ENCODE measurements at places on chromosomes 1 and 21.

DNA sequence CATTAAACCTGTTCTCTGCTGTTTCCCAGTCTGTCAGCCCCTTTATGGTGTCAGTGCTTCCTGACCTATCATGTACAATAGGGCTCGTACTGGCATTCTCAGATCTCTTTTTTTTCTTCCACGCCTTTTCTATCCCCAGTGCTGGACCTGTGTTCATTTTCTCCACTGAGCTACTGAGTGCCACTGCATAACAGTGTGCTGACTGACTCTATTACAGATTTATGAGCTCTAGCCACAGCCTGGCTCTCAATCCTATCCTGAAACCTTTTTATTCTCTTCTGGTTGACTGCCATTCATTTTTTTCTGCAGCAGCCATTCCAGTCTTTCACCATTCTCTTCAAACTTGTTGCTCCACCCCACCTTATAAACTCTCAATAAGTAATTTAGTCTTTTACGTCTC is 59.6 kb upstream of the MACF1 start:
- no peak for DNase-seq

- peak; percentile 19 for DNase-seq
Observed at GRCh38 chr1:169711469-169712308, at the start of gene SELL. Gene SELL, minus strand, starts transcription at chr1:169711620. Its CDS starts 122 bp downstream, at chr1:169711498.

DNA sequence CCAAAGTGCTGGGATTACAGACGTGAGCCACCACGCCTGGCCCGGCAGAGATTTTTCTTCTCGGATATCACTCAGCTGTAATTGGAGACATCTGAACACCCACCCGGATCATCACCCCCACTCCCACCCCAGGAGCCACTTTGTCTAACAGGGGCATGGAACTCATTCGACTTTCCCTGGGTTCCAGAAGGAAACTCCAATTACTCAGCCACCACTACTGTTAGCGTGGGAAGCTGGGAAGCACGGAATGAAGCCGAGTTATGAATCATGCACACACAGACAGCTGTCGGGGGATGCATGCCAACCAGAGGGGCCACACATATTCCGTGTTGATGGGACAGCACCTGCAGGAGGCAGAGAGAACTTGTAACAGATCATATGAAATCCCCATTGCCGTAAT is 85.2 kb downstream of the HLCS start:
- DNase-seq = no peak

DNA sequence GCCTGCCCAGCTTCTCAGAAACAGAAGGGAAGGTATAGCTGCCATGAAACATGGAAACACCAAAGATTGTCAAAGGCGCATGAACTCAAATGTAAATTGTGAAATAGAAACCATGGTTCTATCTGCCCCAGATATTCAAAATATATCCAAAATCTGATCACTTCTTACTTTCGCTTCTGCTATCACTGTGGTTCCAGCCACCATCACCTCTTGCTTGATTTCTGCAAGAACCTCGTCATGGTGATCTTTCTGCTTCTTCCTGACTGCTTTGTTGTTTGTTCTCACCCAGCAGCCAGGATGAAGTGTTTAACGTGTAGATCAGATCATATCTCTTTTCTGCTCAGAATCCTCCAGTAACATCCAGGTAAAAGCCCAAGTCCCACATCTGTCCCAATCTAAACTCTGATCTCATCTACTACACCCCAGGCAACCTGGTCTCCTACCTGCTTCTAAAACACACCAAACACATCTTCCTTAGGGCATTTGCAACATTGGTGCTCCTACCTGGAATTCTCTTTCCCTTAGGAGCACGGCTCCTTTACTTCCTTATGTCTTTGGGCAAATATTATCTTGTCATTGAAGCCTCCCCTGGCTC is 10.5 kb upstream of the LMO4 start:
- DNase-seq = no peak

DNA sequence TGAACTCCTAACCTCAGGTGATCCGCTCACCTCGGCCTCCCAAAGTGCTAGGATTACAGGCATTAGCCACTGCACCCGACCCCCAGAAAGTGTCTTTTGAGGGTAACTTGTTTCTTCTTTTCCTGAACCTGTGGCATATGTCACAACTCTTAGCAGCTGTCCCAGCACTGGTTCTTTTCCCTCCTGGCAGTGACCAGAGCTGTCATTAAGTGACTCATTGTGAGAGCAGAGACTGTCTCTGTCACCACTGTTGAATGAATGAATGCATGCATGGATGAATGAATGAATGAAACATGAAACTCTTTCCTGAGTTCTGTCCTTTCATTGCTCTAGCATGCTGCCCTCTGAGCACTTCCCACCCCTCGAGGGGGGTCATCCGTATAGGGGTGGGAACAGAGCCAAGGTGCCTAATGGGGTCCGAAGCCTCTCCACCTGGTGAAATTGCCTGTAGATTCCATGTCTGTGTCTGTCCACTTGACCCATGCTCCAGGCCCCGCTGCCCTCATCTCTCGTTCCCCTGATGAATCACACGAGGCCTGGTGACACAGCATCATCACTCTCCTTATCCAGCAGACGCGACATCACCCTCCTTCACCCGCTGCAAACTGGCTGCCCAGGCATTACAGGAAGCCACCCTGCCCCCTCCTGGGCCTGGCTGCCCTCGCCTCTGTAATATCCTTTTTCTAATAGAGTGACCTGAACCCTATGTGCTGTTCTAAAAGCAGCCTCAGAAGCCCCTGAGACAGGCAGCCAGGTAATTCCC is 75.0 kb downstream of the IGSF21 start:
- no peak for DNase-seq

DNA sequence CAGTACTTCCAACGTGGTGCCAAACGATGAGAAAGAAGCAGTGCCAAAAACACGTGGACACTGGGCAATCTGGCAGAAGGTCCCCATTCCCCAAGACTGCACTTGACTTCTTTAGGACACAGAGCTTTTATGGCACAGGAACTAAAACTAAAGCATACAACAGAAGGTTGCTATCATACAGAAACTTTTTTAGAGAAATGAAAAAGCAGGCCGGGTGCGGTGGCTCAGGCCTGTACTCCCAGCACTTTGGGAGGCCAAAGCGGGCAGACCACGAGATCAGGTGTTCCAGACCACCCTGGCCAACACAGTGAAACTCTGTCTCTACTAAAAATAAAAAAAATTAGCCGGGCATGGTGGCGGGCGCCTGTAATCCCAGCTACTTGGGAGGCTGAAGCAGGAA is 43.0 kb downstream of the GNB1 start:
- DNase-seq = no peak
